ENCODE measurements at places on chromosomes 4 and X.

GRCh38 chr4:14130551-14130950 is 503.0 kb upstream of the BOD1L1 start:
- no peak for DNase-seq

DNA sequence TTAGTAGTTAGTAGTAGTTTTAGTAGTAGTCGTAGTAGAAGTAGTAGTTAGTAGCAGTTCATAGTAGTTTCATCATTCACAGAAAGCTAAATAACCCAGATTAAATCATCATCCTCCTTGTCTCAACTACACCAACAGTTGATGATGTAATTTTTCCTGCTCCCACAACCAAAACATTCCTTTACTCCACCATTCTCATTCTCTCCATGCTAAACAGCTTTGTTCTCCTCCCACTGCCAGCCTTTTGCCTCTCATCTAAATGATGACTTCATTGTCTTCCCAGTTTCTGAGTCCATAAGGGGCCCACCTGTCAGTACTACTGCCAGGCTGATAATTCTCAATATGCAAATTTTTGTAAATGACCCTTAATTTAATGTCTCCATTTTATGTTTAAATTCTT is 68.9 kb downstream of the ARHGAP24 start:
- DNase-seq, result no peak

- DNase-seq, result no peak
Measured at GRCh38 chr4:150139297-150139865, 61.1 kb downstream of the DCLK2 start.

- DNase-seq, result no peak
Measured at GRCh38 chr4:65624651-65625050, 45.6 kb downstream of the EPHA5 start.

DNA sequence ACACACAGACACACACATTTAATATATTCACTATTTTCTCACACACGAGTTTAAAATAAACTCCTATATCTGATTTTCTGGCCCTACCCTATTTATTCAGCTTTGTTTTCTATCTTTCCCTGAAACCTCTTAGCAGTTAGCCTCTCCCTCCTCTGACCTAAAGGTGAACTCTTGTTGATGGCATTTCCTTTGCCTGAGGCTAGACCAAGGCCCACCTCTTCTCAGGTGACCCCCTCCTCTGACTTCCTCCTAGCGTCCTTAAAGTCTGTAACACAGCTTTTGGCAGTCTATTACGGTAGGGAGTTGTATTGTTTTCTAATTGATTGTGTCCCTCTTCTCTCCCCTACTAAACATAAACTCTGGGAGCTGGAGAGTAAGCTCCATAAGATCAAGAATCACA is 1.7 kb upstream of the SRPX2 start:
- no peak for DNase-seq

DNA sequence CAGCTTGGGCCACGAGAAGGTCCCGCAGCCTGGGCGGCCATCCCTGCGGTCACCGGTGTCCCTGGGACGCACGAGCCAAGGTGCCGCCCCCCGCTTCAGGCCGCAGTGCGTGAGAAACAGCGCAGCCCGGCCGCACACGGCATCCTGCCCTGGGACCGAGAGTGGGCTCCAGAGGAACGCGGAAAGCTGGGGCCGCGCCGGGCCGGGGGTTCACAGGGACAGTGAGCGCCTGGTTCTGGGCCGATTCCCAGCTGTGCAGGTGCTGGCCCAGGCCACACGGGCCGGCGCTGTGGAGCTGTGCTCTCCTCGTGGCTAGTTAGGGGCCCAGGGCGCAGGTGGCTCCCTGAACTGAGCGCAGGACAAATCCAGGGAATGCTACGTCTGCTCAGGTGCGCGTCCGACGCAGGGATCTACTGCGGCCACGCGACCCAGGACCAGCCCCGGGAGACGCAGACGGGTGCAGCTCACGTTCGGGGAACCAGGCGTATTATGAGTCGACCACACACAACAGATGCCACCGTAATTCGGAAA is 25.8 kb upstream of the GTPBP6 start:
- no peak for DNase-seq

All from vagina (tissue), 2 donors.